ENCODE measurements at places on chromosomes 11 and 22.

GRCh38 chr11:83002053-83002452 lies 69.6 kb downstream of the RAB30 start:
- no peak for DNase-seq

- DNase-seq: no peak
These were observed 65.8 kb downstream of the DCDC1 start for GRCh38 chr11:31303644-31304180.

DNA sequence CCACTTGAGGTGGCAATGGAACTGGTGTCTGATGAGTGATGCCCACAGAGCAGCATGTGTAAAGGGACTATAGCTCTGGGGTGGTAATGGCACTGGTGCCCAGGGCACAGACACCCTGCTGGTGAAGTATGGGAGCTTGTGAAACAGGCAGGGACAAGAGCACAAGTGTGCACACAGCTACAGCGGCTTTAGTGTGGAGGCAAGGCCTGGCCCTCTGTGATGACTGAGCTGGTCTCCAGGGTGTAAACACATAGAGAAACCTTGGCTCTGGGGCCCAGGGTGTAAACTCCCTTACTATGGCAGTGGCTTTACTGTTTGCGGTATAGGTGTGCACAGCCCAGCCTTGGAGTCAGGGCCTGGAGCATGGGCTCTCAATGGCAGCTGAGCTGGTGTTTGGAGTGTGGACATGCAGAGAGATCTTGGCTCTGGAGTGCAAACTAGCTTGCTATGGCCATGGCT lies 46.3 kb downstream of the BIRC2 start:
- DNase-seq: no peak

DNA sequence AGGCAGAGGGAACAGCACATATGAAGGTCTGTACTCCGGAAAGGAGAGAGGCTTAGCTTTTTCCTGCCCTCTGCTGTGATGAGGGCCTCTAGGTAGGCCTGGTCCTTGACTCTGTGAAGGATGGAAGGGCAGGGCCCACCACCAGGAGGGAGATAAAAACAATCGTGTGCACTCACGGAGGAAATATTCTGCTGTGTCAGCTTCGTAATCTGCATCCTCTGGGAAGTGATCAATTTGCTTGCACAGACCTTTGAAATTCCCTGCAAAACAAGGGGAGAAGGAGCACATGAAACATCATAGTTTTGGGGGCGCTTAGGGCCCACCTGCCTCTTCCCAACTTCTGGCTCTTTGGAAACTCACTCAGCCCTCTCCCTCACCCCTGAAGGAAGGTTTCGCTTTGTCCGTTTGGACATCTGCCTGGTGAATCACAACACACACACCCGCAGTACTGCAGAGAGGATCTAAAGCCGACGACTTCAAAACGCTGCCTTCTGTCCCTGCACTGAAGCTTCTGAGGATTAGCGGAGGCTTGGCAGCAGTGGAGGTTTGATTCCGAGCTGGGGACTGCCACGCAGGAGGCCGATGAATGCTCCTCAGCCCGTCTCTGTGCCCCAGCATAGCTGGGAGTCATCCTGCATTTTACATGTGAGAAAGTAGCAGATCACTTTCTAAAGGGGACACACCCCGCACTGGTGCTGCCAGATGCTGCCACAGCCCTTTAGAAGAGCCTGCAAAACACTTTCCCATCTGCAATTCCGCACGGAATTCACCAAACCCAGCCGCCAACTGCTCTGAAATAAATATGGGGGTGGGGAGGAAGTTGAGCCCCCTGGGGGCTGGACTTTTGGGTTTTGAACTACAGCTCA lies 58.6 kb upstream of the EIF3D start:
- no peak for DNase-seq

DNA sequence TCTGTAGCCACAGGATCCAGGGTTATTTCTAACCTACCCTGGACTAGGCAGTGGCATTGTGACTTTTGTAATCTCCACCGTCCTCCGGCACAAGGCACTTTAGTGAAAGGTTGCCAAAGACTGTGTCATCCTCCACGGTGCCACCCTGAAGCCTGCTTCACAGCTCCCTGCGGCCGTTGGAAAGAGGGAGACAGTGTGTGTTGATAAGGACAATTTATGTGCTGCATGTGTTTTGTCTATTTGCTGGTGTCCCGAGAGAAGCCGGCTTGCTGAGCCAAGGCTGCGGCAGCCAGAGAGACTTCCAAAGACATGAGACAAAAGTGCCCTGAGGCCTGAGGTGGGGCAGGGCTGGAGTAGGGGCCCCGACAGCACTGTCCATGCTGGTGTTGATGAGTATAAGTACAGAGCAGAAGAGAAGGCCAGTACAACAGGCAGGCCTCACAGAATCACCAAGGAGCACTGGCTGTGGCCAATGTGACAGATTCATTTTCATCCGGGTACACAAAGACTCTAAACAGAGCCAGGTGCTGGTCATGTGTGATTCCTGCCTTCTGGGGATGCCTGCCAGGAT lies 40.9 kb downstream of the GALNT18 start:
- peak; percentile 16 for DNase-seq

GRCh38 chr11:87726506-87726905 lies 448.7 kb downstream of the RAB38 start:
- no peak for DNase-seq

DNA sequence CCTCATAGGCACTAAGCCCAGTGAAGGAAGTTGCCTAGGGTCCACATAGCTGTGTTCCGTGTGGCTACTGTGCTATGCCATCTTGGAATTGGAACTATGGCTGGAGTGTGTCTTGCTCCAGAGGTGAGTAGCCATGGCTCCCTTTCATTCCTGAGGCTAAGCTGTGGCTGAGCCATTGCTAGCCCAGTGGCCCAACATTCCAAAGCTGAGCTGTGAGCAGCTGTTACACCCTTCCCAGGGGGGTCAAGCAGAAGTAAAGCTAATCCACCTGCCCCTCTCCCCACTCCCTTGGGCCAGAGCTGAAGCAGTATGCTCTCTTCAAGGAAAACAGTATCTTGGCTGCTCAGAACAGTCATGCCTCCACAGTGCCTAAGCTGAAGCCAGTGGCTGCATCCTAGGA lies 51.1 kb downstream of the USP35 start:
- DNase-seq: no peak

DNA sequence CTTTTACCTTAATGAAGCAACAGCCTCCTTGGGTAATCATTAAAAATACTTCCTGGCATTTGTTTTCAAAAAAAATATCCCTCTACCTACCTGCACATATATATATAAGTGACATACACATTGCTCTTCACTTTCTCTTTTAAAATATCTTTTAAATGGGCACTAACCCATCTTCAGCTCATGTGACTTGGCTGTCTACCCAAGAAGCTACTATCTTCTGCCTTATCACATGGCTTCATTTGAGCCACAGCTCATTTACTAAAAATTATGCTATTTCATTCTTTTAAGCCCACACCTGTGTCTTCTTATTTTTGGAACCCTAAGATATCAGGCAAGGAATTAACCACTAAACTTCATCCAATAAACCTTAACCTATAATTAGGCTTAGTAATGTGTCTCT lies 37.0 kb upstream of the SOX6 start:
- no peak for DNase-seq

- DNase-seq: no peak
These were observed 10.8 kb upstream of the CALCB start for GRCh38 chr11:15062599-15062998.

- DNase-seq: peak; percentile 45
These were observed 1068.8 kb downstream of the DLG2 start for GRCh38 chr11:84558085-84558905.

GRCh38 chr22:37184816-37185541 lies 3.1 kb downstream of the C1QTNF6 start:
- no peak for DNase-seq

GRCh38 chr11:84800755-84801346 lies 826.3 kb downstream of the DLG2 start:
- peak; percentile 5 for DNase-seq

GRCh38 chr11:129724866-129725265 lies 90.8 kb upstream of the TMEM45B start:
- DNase-seq: no peak

GRCh38 chr22:25666308-25666707 lies 75.7 kb upstream of the MYO18B start:
- DNase-seq: no peak

- no peak for DNase-seq
These were observed 14.2 kb downstream of the GATD1 start for GRCh38 chr11:763073-763463.

GRCh38 chr22:36305813-36306212 lies 52.9 kb downstream of the APOL1 start:
- no peak for DNase-seq

DNA sequence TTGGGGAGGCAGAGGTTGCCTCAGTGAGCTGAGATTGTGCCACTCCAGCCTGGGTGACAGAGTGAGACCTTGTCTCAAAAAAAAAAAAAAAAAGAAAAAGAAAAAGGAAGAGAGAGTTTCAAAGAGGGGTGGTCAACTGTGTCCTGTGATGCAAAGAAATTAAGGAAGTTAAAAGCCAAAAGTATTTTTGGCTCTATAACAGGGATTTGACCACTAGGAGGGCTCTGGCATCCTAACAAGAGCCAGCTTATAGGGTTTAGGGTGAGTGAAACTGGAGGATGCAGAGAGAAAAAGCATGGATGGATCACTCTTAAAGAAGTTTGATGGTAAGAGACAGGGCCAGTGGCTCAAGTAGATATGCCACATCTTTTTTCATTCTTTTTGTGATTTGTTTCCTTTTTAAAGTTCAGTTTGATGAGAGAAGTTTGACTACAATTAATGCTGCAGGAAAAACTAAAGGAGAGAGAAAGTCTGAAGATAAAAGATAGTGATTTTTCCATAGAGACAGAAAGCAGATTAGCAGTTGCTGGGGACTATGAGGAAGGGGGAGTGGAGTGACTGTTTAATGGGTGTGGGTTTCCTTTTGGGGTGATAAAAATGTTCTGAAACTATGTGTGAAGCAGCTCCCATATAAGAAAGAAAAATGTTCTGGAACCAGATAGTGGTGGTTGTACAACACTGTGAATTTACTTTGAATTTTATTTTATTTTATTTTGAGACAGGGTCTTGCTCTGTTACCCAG lies 11.1 kb upstream of the MICAL2 start:
- no peak for DNase-seq

DNA sequence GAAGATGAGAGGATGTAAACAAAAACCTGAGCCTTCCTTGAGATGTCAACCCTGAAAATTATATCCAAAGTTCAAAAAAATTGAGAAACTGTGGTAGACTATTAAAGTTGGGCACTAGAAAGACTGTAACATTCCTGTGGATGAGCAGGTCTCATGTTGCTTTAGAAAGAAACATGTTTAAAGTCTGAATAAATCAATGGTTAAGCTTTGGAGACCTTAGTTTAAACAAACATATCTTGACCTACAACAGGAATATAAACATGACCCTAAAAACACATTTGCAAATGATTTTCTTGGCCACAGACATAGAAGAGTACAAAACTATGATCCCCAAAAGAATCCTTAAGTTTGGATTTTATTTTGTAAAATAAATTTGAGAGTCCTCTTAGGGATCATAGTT lies 38.1 kb upstream of the PCF11 start:
- DNase-seq: no peak

- no peak for DNase-seq
These were observed 109.0 kb upstream of the B3GAT1 start for GRCh38 chr11:134521001-134521400.

DNA sequence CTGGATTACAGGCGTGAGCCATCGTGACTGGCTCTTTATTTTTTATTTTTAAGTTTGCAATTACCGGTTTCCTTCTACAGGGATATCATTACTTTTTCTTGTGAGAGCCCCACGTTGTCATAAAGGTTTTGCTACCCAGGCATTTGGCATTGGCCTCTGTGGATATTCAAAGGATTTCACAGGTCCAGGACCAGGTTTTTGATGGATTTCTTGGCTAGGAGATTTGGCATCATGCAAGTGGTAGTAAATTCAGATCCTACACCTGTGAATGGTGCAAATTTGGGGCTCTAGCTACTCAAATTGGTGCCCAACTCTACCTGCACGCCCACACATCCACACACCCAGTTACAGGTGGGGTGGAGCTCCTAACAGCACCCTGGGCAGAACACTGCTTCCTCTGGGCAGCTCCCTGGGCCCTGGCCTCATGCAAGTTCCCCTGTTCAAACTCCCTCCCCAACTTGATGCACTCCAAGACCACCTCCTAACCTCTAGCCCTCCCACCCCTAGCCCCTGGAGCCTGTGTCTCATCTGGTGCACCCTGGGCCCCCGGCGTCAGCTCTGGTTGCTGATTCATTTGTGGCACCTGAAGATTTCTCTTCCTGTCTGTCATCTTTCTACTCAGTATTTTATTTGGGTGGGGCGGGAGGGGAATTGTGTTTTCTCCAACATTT lies 9.3 kb upstream of the MRGPRD start:
- DNase-seq: no peak

DNA sequence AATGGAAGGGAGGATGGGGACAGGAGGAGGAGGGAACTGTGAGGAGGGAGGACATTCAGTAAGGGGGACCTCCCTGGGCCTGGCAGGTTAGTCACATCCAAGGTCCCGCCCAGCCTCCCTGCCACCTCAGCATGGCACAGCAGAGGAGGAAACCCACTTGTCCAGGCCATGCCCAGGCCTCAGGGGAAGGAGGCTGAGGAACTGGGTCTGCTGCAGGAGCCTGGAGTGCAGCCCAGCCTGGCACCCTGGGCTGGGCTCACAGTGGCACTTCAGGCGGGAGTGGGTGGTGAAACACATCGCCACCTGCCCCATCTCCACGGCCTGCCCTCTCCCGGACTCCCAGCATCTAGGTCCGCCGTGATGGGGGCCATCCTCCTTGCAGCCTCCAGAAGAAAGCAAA lies 17.2 kb upstream of the KLHL35 start:
- no peak for DNase-seq

- DNase-seq: no peak
These were observed 18.2 kb upstream of the OR10W1 start for GRCh38 chr11:58286249-58286648.

DNA sequence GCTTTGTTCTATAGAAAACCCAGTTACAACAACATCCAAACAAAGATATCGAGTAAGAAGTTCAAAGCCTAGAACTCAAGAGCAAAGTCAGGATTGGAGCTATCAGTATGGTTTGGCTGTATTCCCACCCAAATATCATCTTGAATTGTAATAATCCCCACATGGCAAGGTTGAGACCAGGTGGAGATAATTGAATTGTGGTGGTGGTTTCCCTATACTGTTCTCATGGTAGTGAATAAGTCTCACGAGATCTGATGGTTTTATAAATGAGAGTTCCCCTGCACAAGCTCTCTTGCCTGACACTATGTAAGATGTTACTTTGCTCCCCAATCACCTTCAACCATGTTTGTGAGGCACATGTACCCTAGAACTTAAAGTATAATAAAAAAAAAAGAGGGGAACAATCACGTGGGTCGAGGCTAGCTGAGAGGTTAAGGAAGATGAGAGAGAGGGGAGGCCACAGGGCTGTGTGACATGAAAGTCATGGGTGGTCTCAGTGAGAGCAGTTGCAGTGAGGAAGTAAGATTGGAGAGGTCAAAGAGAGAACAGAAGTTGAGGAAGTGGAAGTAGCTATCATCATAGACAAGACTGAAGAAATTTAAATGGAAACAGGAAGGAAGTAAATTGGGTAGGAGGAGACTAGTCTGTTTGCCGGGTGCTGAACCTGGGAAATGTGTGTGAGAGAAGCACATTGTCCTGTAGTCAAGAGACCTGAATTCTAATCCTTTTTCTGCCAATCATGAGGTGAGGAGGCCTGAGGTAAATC lies 80.1 kb upstream of the CD44 start:
- DNase-seq: no peak

Data from globus pallidus (tissue), 1 donor.